ENCODE measurements at places on chromosomes 3 and 15. TPM values are rescaled to one million over a fixed set of nuclear protein-coding genes. Genes with fewer than 3 reads are reported as not detected.

Gene CAMKV
- not detected for total RNA-seq

Gene CAPN3
- 0.29 TPM for total RNA-seq

Gene APPL1
- 78.2 TPM for total RNA-seq

DNA sequence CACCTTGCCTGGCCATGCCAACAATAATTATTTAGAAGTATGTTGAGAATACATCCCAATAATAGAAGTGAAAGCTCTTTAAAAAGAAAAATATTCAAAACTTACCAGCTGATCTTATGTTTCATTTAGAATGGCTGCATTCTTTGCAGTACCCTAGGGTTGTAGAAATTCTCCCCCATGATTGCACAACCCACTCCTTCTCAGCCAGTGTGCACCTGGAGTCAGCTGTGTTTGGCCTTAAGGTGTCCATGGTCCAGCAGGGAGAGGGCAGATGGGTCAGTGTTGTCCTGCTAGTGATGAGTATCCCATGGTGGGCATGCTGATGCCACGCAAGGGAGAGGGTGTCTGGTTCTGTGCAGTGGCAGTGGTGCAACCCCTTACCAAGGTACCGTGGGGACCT, 117.3 kb downstream of the IGF1R start:
- DNase-seq = no peak
- no peak overlapping the region for H3K27ac ChIP-seq
- H3K4me3 ChIP-seq = no peak overlapping the region

Gene WNT5A
- total RNA-seq = 4.1 TPM

- H3K4me3 ChIP-seq = no peak overlapping the region
- DNase-seq = no peak
- H3K27ac ChIP-seq = no peak overlapping the region
- no peaks in the 10 kb centered on the region for H3K4me1 ChIP-seq
These were observed 114.9 kb upstream of the MLF1 start for GRCh38 chr3:158456114-158456513.

DNA sequence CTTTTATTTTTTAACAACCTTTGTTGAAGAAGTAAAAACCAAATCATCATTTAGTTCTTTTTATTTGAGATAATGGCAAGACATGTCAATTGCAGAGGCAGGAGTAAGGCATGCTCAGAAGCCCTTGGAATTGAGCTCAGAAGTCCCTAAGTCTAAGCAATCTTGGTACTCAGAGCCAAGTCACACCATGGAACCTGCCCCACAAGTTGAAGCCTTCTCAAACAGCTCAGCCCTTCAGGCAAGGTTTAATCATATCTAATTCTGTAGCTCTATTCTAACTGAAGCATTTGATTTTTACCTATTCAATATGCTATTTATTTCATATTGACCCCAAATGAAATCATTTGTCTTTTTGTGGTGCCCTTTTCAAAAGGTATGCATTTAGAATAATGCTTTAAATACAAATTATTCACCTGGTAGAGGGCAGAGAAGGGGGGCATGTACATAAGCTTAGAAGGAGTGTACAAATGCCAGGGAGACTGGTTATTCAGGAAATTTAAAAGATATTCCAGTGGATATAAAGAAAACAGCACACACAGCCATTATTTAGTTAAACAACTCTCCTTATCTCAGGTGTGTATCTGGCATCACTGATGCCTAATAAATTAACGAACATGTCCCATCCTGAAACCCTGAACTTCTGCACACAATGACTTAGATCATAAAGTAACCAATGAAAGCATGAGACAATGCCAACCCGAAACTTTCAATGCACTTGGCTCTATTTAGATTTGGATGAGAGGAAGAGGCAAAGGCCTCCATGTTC, 26.2 kb upstream of the TOP2B start:
- H3K27me3 ChIP-seq = no peaks in the 10 kb centered on the region
- H3K36me3 ChIP-seq = no peaks in the 10 kb centered on the region
- no peak overlapping the region for H3K27ac ChIP-seq
- no peaks in the 10 kb centered on the region for H3K4me1 ChIP-seq
- no peak overlapping the region for H3K4me3 ChIP-seq
- DNase-seq = no peak

GRCh38 chr15:51849860-51850259, 20.4 kb downstream of the TMOD3 start:
- no peak overlapping the region for H3K4me3 ChIP-seq
- no peaks in the 10 kb centered on the region for H3K27me3 ChIP-seq
- no peaks in the 10 kb centered on the region for H3K36me3 ChIP-seq

DNA sequence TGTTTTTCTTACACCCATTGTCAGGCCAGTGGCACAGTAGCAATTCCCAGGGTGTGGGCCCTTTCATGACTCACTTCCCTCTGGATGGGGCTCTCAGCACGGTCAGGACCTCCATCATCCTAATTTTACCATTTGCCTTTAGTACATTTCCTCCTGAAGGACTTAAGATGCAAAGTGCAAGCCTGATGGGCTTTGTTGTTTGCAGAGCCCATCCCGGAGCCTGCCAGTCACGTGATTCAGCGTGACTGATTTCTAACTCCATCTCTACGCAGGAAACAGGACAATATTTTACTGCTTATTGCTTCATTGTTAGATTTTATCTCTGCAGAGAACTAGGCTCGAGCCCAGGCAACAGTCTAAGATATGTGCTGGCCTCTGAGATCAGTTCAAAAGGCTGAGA, 223.7 kb downstream of the PDZRN3 start:
- no peaks in the 10 kb centered on the region for H3K27me3 ChIP-seq
- peak; percentile 42 for DNase-seq
- H3K4me3 ChIP-seq = no peak overlapping the region
- H3K36me3 ChIP-seq = no peaks in the 10 kb centered on the region
- H3K4me1 ChIP-seq = peaks cover 9% of the 10 kb centered on the region

Gene MESP2
- total RNA-seq = not detected

Gene PIERCE2
- total RNA-seq = not detected

GRCh38 chr3:78873641-78874040, 894.2 kb downstream of the ROBO1 start:
- H3K27me3 ChIP-seq = no peaks in the 10 kb centered on the region
- no peak overlapping the region for H3K4me3 ChIP-seq
- DNase-seq = no peak
- no peaks in the 10 kb centered on the region for H3K4me1 ChIP-seq

DNA sequence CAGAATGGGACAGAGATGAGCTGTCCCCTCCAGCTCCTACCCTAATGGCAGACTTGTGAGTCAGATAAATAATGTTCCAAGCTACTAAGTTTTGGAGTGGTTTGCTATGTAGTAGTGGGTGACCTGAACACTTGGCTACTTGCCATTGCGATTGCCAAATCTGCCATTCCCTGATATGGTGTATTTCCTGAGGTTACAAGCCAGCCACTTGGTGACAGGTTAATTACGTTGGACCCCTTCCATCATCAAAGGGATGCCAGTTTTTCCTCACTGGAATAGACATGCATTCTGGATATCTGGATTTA, 33.6 kb downstream of the MORF4L1 start:
- H3K27me3 ChIP-seq = no peaks in the 10 kb centered on the region
- H3K36me3 ChIP-seq = peaks cover 98% of the 10 kb centered on the region
- peak; percentile 69 for DNase-seq
- H3K4me1 ChIP-seq = no peaks in the 10 kb centered on the region
- H3K27ac ChIP-seq = peak overlapping the region; percentile 24

Gene TRAT1
- 4.8 TPM for total RNA-seq

Gene SENP8
- not detected for total RNA-seq

- H3K27ac ChIP-seq = no peak overlapping the region
- DNase-seq = peak; percentile 70
- peaks cover 17% of the 10 kb centered on the region for H3K27me3 ChIP-seq
- H3K4me3 ChIP-seq = no peak overlapping the region
- peaks cover 15% of the 10 kb centered on the region for H3K4me1 ChIP-seq
These were observed 4.3 kb upstream of the FRMD5 start for GRCh38 chr15:44199393-44199792.

Gene SLITRK3
- total RNA-seq = 2.6 TPM

- DNase-seq = no peak
- no peaks in the 10 kb centered on the region for H3K27me3 ChIP-seq
- H3K4me3 ChIP-seq = no peak overlapping the region
- H3K36me3 ChIP-seq = no peaks in the 10 kb centered on the region
- H3K27ac ChIP-seq = no peak overlapping the region
These were observed 104.5 kb downstream of the PLXNA1 start for GRCh38 chr3:127087441-127087840.

Gene PLIN1
- total RNA-seq = 4.3 TPM

DNA sequence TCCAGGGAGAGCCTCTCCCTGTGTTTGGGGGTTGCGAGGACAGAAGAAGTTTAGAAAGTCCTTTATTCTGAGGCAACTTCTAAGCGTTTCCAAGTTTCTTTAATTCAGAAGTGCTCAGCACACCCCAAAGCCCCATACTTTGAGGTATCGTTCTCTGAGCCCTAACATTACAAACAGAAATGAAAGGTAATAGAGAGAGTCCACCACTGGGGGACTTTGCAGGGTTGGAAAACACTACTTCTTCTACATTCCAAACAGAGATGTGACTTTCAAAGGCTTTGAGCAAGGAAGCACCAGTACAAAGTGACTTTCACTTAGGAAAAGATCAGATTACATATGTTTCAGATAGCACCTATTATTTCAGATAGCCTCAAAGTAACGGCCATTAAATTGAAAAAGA, 6.2 kb upstream of the ZNF280D start:
- no peak for DNase-seq
- no peaks in the 10 kb centered on the region for H3K36me3 ChIP-seq
- H3K27me3 ChIP-seq = no peaks in the 10 kb centered on the region
- peaks cover 18% of the 10 kb centered on the region for H3K4me1 ChIP-seq

DNA sequence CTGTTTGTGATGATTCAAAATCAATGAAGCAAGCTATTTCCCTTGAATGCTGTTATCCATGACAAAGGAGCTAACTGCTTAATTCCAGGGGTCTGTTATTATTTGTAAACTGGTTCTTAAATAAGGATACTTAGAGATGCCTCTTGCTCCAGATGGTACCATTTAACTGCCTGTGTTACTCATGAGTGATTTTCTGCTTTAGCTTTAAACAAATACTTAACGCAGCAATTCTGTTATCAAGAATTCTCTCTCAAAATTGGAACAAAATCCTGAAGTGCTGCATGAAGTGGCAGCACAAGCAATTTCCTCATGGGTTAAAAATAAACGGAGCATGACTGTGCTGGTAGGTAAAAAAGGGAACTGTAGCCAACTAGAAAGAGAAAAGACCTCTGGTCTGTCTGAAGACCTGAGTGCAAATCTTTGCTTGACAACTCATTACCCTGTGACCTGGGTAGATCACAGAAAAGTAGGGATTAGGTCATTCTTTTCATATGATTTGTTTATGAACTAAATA, 62.5 kb upstream of the GBE1 start:
- DNase-seq = no peak
- no peaks in the 10 kb centered on the region for H3K27me3 ChIP-seq
- peaks cover 5% of the 10 kb centered on the region for H3K4me1 ChIP-seq
- H3K36me3 ChIP-seq = no peaks in the 10 kb centered on the region
- H3K4me3 ChIP-seq = no peak overlapping the region

DNA sequence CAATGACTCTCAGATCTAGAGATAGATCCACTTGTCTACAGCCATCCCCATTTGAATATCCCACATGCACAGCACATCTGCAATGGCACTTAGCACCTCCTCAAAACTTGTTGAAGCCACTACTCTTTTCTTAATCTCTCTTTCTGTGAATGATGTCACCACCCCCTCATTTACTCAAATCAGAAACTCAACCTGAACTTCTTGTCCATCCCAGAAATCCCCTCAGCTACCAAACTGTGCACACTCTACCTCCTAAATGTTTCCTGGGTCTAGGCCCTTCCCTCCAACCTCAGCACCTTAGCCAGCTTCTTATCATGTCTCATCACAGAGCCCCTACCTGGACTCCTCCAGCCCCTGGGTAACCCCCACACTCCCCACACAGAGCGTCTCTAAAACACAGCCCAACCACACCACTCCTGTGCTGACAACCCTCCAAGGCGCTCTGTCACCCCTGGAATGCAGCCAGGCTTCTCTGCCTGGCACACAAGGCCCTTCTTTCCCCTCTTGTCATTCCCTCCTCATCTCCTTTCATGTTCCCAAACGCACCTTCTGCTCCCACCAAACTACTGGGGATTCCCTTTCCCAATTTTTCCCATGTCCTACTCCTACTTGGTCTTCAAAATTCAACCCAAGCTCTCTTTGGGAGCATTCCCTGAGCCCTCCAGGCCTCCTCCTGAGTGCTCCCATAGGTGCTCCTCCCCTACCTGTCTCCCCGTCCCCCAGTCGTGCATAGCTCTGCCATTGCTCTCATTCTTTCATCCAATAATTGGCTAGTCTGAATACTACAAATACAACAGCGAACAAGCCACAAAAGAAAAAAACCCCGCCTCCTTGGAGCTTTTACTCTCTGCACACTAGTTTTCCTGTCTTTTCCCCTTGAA, 39.8 kb upstream of the ZBTB38 start:
- H3K4me1 ChIP-seq = peaks cover 10% of the 10 kb centered on the region
- DNase-seq = no peak
- no peaks in the 10 kb centered on the region for H3K27me3 ChIP-seq
- no peaks in the 10 kb centered on the region for H3K36me3 ChIP-seq

GRCh38 chr3:134249296-134249841, 1.3 kb downstream of the RYK start:
- no peaks in the 10 kb centered on the region for H3K27me3 ChIP-seq
- DNase-seq = peak; percentile 20
- H3K27ac ChIP-seq = peak overlapping the region; percentile 95
- H3K36me3 ChIP-seq = no peaks in the 10 kb centered on the region
- peak overlapping the region; percentile 89 for H3K4me3 ChIP-seq

Gene GRK7
- not detected for total RNA-seq

DNA sequence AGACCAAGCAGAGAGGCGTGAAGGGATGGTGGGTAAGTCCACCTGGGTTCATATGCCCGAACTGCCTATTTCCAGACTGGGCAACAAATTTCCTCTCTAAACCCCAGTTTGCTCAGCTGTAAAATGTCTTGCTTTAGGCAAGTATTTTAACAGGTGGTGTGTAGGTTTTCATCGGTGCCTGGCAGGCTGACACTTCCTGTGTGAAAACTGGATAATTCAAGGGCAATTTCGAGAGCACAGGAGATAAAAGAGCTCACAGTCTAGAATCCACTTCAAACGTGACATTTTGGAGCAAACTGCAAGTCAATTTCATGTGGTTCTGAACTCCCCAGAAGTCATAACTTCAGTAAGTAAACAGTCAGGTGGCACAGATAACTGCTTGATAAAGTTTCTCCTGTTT, 112.2 kb downstream of the OXNAD1 start:
- no peaks in the 10 kb centered on the region for H3K27me3 ChIP-seq
- H3K4me3 ChIP-seq = no peak overlapping the region
- DNase-seq = no peak
- H3K4me1 ChIP-seq = no peaks in the 10 kb centered on the region

- no peak for DNase-seq
- no peaks in the 10 kb centered on the region for H3K36me3 ChIP-seq
- no peak overlapping the region for H3K4me3 ChIP-seq
- H3K4me1 ChIP-seq = peaks cover 32% of the 10 kb centered on the region
- no peaks in the 10 kb centered on the region for H3K27me3 ChIP-seq
- H3K27ac ChIP-seq = peak overlapping the region; percentile 94
These were observed 1.8 kb downstream of the ARL8B start for GRCh38 chr3:5123937-5124336.

Gene DUOXA2
- 119 TPM for total RNA-seq

DNA sequence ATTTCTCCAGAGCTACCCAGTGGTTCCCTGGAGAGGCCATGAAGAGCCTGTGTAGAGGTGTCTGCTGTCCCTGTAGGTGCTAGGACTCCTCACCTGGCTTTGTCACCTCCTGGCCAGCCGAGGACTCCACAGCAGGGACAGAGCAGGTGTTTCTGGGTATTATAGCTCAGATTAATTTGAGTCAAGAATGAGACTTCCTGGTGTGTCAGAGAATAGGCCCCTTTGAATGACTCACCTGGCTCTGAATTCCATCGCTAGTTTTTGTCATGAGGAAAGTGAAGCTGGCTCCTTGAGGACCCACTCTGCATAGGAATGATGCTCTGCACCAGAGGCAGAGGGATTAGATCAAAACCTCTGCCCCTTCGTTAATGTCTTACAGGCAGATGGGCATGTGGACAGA, 167.5 kb upstream of the TOPAZ1 start:
- no peaks in the 10 kb centered on the region for H3K4me1 ChIP-seq
- H3K4me3 ChIP-seq = no peak overlapping the region
- no peaks in the 10 kb centered on the region for H3K36me3 ChIP-seq
- DNase-seq = no peak
- H3K27me3 ChIP-seq = no peaks in the 10 kb centered on the region

Data from stomach (tissue), 19 donors.